CD14-positive monocyte (primary cell): ENCODE measurements at places on chromosomes 5 and 9. TPM values are rescaled to one million over a fixed set of nuclear protein-coding genes. Genes with fewer than 3 reads are reported as not detected.

The SPINK4 gene
- not detected for polyA plus RNA-seq

The PCDHA9 gene
- polyA plus RNA-seq = not detected

The IFNA2 gene
- polyA plus RNA-seq = not detected

The NIPSNAP3A gene
- polyA plus RNA-seq = 103 TPM

The WNK2 gene
- polyA plus RNA-seq = not detected

The THOC3 gene
- 29.7 TPM for polyA plus RNA-seq

The FOXD1 gene
- polyA plus RNA-seq = not detected

The NOP16 gene
- polyA plus RNA-seq = 17.2 TPM

The GABRA6 gene
- not detected in 2 replicates for polyA plus RNA-seq

The SLC22A4 gene
- polyA plus RNA-seq = 7.2 TPM in 2 replicates

The ANKRD18B gene
- not detected for polyA plus RNA-seq

The CCL27 gene
- not detected in 2 replicates for polyA plus RNA-seq

The SIT1 gene
- polyA plus RNA-seq = 0.27 TPM

- DNase-seq = no peak
These were observed 235.5 kb downstream of the SLIT3 start for GRCh38 chr5:169065400-169065799.

- DNase-seq = no peak
These were observed 2133.6 kb upstream of the ACO1 start for GRCh38 chr9:30250872-30251271.

DNA sequence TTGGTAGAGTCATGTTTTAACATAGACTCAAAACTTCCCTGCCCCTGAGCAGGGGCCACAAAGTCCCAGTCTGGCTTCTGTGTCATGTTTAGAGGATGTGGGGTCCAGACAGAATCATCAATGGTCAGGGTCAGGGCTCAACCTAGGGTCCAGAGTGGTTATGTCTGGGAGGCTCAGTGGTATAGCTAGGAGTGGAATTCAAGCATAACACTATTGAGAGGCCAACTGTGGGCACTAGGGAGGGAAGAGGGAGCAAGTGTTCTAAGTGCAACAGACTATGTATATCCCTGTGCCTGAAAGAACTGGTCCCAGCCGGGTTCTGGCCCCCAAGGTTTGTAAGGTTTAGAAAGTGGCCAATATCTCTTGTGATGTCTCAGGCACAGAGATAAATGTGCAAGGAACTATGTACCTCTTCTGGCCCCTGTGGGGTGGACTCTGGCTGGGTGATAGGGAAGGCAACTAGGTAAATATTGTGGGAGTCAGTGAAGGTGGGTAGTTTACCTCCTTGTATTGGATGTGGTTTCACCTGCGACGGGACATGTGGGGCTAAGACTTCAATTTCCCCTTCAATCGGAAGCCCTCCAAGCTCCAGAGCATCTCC lies 14.0 kb downstream of the MYORG start:
- DNase-seq = no peak

GRCh38 chr5:149363936-149364335 lies 6.1 kb downstream of the PCYOX1L start:
- DNase-seq = no peak

DNA sequence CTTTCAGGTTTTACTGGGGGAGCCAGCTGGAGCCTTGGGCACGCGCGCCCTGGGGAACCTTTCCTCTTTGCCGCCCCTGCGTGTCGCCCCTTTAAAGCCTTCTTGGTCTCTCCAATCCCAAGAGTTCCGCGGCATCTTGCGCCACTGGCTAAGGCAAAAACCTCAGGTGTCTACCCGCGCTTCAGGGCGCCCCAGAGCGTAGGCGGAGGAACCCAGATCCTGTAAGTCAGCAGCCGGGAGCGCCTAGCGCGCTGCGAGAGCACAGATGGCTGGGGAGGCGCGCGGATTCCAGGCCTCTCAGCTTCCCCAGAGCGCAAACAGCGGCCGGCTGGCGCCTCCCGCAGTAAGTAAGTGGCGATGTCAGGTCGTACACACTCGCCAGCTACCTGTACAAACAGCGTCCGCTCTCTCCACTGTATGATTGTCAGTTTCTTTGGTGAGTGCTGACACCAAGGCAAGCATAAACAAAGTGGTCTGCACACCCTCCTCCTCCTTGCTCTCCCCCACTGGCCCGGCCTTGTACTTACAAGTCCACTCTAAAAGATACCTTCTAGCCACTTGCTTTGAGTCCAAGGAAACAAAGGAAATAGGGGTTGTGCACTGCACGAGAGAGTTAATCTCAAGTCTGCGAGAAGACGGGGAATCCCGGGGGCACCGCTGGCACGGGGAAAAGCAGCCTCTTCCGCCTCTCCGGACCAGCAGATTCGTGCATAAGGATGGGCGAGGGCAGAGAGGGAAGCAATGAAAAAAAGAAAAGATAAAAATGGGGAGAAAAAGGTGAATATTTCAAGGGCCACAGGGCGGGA lies 2.9 kb downstream of the HTR1A start:
- DNase-seq = no peak

GRCh38 chr9:8871796-8872445 lies 1072.3 kb upstream of the DMAC1 start:
- no peak for DNase-seq

GRCh38 chr5:40485021-40485998 lies 194.4 kb upstream of the PTGER4 start:
- DNase-seq = peak; percentile 67

DNA sequence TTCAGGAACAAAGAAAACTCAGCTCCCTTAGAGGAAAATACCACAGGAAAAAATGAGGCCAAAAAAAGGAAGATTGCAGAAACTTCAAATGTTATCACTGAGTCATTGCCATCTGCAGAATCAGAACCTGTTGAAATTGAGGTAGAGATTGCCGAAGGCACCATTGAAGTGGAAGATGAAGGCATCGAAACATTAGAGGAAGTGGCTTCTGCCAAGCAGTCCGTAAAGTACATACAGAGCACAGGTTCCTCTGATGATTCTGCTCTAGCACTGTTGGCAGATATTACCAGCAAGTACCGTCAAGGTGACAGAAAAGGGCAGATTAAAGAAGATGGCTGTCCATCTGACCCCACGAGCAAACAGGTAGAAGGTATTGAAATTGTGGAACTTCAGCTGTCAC lies 30.8 kb upstream of the NIM1K start:
- peak; percentile 39 for DNase-seq

DNA sequence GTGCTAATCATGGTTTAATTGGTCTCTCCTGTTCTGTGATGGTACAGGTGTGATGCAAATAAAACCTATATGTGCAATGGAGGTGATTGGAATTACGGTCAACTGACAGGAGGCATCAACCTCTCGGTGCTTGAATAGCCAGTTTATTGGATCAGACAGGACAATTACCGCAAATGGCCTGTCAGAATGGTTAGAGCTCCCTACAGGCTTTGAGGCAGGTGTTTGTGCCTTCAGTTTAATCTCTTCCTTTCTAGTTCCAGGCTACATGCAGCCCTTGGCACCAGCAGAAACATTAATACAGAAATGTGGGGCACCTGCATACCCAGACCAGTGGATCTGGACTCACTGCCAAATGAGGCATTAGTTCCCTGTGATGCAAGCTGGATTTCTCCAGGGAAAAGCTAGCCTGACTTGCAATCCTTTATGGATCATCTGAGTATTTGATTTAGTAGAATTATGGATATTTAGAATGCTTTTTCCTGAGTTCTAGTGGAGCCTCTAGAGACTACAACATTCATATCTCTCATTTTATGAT lies 128.6 kb downstream of the MAT2B start:
- DNase-seq = no peak

- DNase-seq = peak; percentile 44
These were observed 9.3 kb downstream of the SLC28A3 start for GRCh38 chr9:84331119-84331809.

DNA sequence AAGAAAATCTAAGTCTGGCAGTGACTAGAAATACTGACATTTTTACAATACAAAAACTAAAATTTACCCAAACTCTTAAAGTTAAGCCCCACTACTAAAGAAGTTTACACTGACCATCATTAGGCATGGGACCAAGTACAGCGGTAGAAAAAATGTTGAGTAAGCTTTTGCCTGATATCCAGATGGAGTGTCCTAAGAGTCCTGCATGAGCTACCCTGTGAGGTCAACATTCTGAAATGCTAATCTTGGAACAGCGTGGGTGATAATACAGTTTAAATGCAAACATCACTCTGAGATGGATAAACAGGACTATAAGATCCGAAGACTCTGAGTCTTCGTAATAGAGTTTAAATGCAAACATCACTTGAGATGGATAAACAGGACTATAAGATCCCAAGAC lies 189.7 kb downstream of the DCP2 start:
- DNase-seq = no peak

DNA sequence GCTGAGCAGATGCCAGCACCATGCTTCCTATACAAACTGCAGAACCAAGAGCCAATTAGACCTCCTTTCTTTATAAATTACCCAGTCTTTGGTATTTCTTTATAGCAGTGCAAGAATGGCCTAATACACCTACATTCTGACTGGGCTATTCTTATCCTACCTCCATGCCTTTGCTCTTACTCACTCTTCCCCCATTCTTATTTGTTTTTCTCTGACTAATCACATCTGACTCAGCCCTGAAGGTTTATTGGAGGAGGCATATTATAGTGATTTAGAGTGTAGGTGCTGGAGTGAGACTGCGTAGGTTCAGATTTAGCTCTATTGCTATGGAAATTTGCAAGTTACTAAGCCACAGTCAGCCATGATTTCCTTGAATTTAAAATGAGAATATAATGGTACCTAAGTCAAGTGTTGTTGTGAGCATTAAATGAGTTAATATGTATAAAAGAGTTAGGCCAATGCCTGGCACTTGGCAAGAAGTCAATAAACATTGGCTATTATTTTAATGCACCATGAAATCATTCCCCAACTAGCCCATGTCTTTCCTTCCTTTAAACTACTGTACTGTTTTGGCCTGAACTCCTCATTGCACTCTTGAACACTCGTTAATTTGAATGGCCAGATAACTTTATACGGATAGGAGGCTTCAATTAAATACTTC lies 531.2 kb upstream of the ZNF608 start:
- no peak for DNase-seq

- no peak for DNase-seq
These were observed 420.0 kb downstream of the SEMA5A start for GRCh38 chr5:9125852-9126251.

- peak; percentile 20 for DNase-seq
These were observed 16.2 kb upstream of the PTGS1 start for GRCh38 chr9:122354536-122355199.

GRCh38 chr5:136155078-136155477 lies 22.4 kb downstream of the SMAD5 start:
- DNase-seq = no peak

DNA sequence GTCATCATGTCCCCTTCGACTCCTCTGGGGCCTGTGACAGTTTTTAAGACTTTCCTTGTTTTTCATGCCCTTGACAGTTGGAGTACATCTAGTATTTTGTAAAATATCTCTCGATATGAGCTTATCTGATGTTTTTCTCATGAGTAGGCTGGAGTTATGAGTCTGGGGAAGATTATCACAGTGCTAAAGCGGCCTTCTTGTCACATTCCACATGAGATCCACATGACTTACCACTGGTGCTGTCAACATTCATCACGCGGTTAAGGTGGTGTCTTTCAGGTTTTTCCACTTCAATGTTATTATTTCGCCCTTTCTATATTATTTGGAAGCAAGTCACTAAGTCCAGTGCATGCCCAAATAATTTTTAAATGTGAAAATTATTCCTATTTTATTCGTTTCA lies 17.1 kb upstream of the CAST start:
- DNase-seq = no peak

GRCh38 chr5:35822511-35822910 lies 34.2 kb upstream of the IL7R start:
- no peak for DNase-seq

DNA sequence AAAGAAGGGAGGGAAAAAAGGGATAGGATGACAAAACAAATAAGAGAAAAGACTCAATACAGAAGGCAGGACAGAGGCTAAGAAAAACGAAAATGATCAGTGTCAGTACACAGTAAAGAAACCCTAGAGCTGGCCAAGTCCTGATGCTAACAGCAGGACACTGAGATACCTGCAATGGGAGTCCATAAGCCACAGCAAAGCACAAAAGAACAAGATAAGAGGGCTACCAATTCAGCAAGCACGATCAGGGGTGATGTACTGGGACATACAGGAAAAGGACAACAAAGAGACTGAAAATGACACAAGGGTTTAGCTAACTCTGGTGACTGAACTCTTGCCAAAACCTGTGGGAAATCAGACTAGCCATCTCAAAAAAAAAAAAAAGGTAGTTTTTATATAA lies 1072.6 kb upstream of the COX7C start:
- DNase-seq = no peak

DNA sequence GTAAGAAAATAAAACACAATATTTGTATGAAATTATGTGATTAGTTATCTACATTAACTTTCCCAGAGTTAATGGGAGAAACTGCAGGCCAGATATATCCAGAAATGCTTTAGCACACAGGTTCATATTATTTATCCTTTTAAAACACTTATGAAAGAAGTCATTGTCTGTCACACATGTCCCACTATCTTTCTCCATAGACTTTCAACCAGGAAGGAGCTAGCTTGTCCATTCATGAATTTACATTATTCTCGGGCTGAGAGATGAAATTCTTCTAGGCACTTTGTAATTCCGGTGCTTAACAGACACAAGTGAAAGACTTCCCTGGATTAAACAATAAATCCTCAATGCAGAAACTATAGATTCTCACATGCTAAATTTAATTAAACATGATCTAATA lies 1043.2 kb downstream of the CDH9 start:
- DNase-seq = no peak

GRCh38 chr9:96137671-96138429 lies 164.1 kb downstream of the HSD17B3 start:
- DNase-seq = no peak

DNA sequence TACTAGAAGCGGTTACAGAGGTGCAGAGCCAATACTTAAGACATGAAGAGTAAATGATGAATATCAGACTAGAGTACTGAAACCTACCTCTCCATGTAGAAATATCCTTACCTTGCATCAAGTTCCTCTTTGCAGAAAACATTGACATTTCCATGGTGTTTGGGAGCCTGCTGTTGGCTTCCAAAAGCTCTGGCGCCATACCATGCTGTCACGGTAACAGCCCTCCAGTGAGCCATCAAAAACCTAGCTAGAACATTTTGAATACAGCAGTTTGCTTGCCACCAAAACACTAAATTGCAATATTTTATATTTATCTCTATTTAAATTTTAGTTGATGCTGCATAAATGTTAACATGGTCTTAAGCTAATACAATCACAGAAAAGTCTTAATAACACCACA lies 144.1 kb upstream of the LRRTM2 start:
- DNase-seq = no peak

- no peak for DNase-seq
These were observed 9.7 kb upstream of the RXRA start for GRCh38 chr9:134316449-134317160.
